Stomach (tissue), 19 donors: ENCODE measurements at places on chromosomes 16 and 17. TPM values are rescaled to one million over a fixed set of nuclear protein-coding genes. Genes with fewer than 3 reads are reported as not detected.

Gene LGALS9B
- total RNA-seq, result 48.7 TPM

Gene PPP1R1B
- 1.3 TPM for total RNA-seq

Gene PGAP3
- 42.9 TPM for total RNA-seq

Gene TRPV3
- 6.7 TPM for total RNA-seq

Gene MAPT
- 0.72 TPM for total RNA-seq

Gene RECQL5
- 46.7 TPM for total RNA-seq

Gene SLC38A8
- not detected for total RNA-seq

Gene VAC14
- 61.6 TPM for total RNA-seq

Gene ZMYND15
- not detected for total RNA-seq

DNA sequence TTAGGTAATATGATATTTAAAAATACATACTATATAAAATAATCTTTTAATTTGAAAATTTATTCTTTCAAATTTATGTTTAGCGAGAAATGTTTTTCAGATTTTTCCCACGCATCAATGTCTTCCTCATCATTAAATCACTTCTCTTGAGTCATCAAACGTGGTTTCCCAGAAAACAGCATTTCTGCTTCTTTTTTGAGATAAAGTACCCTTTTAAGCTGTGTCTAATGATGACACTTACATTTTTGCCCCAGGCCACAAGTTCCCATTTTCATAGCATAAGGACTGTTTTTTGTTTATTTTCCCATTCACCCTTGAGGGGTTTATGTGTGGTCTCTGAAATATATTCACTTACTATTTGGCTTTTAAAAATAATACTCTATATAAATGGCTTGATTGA is 139.0 kb upstream of the HS3ST3A1 start:
- no peak for DNase-seq

- peak; percentile 44 for DNase-seq
These were observed 60.7 kb downstream of the OR1D5 start for GRCh38 chr17:3002538-3003295.

GRCh38 chr17:5413682-5414081 is 5.8 kb downstream of the NUP88 start:
- DNase-seq, result no peak

- DNase-seq, result no peak
These were observed 22.7 kb upstream of the PPM1D start for GRCh38 chr17:60577147-60577915.

DNA sequence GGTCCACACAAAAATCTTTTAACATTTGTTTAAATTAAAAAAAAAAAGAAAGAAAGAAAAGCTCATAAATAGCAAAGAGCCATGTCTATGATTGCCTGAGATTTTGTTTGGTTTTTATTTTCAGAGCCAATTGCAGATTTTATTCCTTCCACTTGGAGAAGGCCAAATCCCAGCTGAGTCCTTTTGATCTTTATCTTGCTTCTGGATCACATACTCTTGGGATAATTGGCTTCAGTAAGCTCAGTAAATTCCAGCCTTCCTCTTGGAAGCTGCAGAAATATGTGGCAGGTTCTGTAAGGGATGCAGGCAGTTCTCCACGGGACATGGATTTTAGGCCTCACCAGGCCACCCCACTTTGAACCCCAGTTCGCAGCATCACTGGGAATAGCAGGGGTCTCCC is 63.3 kb upstream of the TMC5 start:
- DNase-seq, result no peak

- no peak for DNase-seq
These were observed 24.2 kb downstream of the CACNA1G start for GRCh38 chr17:50584749-50585148.

DNA sequence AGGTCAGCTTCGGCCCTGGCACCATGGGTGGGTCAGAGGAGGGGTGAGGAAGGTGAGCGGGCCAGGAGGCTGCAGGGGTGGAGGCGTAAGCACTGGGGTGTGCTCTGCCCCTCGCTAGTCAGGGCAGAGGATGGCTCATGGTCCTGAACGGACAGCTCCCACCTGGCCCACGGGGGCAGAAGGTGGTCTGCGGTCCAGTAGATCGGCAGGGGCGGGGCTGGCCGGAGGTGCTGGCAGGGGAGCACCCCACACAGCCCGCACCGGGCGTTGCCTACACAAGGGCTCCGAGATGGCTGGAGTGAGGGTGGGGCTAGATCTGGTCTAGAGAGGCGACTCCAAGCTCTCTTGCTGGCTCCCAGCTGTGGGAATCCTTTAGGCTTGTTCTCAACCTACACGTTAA is 8.2 kb downstream of the NPTX1 start:
- no peak for DNase-seq

DNA sequence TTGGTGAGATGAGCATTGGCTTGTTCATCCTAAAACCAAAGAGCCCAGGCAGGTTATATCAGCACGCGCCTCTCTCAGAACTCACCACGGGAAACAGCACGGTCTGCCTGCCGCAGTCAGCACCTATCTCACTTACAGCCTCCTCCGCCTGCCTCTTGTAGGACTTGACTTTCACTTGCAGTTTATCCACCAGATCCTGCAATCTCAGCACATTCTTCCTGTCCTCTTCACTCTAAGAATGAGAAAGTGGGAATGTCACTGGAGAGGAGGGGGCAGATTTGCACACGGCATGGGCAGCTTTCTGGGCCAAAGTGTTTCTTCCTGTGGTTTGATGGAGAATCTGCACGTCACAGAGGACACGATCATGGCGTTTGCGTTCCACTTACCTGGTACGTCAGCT is 27.4 kb downstream of the MYH3 start:
- no peak for DNase-seq

DNA sequence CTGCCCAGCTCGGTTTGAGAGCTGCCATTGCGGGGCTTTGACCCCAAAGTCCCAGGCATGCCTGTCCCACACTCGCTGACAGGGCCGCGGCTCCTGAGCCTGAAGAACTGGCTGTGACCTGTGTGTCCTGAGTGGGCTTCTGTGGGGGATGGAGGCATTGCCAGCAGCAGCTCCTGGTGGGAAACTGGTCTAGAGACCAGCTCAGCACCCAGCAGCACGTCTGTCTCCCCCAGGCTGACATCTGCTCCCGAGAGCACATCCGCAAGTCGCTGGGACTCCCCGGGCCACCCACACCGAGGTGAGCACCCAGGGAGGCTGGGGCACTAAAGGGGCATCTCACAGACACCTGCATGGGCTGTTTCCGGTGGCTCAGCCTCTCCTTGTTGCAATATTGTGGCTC is 13.4 kb downstream of the ENDOV start:
- no peak for DNase-seq

- DNase-seq, result no peak
These were observed 6.8 kb upstream of the ATP2C2 start for GRCh38 chr16:84361546-84361945.

- no peak for DNase-seq
These were observed 12.0 kb upstream of the ANKFN1 start for GRCh38 chr17:56141046-56141839.

DNA sequence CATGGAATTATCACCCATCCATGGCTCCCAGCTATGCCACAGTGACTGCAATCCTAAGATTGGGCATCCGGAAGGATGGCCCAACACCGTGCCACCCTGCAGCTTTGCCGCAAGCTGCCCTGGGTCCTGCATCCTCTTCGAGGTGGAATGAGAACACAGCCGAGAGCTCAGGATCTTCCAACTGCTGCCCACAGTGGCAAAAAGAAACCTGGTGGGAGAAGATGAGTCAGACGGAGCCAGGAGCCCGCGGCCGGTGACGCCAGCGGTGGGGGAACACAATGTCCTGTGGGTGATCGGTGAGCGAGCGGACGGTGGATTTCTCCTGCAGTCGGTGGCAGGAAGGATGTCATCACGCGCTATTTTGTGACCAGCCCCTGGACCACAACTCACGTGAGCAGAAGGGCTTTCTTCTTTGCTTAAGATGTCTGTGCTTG is 20.1 kb downstream of the CD7 start:
- DNase-seq, result peak; percentile 87

- peak; percentile 57 for DNase-seq
These were observed 11.5 kb downstream of the TAC4 start for GRCh38 chr17:49836111-49837030.

DNA sequence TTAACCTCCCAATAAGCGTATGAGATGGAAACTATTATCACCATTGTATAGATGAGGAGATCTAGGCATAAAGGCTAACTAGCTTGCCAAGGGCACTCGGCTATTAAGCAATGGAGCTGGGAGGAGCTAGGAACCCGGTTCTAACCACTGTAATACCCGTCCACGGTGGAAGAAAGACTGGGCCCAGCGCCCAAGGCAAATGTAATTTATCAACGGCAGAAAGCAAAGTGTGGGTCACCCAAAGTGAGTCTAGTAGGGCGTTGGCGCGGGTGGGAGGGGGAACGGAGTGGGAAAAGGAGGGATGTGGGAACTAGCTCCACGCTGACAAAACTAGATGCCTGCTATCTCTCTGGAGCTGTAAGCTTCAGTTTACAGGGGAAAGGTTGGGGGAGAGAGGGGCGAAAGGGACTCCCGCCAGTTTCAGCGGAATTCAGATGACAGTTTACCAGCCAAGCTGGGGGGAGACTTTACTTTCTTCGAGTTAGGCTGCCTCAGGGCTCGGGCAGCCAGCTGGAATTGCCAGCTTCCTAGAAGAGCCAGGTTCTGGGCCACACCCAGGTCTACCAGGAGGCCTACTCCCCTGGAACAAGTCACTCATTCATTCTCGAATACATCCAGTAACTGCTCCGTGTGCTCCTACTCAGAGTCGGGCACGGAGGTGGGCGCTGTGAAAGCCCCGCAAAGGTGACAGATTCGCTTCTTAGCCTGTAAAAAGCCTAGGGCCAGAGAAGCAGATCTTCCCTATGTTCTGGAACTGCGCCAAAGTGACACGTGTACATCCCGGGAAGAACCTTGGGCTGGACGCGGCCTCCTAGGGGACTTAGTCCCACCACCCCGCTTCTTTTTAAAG is 837 bp downstream of the LRRC59 start:
- DNase-seq, result peak; percentile 83

DNA sequence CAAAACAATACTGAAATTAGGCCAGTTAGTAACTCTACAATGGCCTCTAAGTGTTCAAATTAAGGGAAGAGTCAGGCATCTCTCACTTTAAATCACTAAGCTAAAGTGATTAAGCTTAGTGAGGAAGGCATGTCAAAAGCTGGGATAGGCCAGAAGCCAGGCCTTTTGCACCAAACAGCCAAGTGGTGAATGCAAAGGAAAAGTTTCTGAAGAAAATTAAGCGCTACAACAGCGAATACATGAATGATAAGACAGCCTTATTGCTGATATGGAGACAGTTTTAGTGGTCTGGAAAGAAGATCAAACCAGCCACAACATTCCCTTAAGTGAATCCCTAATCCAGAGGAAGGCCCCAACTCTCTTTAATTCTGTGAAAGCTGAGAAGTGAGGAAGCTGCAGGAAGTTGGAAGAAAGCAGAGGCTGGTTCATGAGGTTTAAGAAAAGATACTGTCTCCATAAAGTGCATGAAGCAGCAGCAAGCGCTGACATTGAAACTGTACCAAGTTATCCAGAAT is 12.1 kb downstream of the RFWD3 start:
- DNase-seq, result no peak

DNA sequence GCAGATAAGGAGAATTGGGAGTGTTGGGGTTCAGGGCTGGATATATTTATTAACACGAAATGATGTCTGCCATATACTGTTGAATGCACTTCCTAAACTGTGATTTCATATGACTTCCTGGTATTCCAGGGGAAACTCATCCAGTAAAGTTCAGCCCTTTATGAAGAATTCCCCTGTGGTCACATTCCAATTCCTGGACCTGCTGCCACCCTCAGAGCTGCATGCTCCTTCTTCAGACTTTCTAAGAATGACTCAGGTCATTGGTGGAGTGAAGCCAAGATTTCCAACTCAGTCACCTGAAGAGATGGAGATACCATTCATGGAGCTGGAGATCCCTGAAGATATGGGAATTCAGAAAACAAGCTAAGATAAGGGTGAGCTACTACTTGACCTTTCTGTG is 114.2 kb upstream of the TMEM97 start:
- DNase-seq, result no peak

DNA sequence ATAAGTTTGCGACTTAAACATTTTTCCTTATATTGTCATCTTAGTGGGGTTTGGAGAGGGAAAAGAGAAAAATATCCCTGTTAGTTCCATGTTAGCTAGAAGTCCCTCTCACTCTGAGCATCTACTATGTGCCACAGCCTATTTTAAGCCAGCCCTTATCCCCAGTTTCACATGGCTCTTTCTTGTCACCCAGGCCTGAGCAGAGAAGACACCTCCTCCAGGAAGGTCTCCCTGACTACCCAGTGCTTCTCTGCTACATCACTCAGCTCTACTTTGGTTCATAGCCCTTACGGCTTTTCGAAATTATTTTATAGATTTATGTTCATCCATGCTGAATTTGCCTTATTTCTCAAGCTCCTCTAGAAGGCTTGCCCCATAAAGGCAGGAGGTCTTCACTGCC is 7.2 kb upstream of the MAP2K3 start:
- no peak for DNase-seq

DNA sequence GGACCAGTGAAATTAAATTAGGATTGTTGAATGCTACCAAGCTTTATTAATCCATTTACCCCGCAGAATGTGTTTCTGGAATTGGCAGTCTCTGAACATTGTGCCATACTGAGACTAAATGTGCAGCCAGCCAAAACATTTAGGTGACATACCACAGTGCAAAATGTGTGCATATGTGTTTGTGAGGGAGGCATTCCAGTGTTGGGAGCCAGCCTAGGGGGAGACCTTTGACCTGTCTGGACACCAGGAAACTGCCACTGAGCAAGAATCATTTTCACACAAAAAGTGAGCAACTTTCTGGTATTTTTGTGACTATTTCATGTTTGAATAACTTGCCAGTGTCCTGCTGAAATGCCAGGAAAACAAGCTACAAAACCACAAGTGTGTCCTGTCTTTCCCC is 64.7 kb upstream of the SLC12A3 start:
- no peak for DNase-seq

DNA sequence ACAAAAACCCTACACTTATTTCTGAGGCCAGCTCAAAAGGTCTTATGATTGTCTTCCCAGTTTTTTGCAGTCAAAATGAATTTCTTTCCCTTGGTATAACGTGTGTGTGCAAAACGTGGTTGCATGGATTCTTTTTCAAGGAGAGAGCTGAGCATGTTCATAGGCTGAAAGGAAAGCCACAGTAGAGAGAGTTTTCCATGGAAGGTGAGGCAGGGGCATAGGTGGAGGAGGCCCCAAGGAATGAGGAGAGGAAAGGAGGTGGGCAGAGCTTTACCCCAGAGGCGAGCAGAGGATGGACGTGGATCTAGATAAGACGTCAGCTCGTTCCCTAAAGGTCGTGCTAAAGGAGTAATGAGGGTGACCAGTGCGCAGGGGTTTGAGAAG is 22.8 kb downstream of the TRPV2 start:
- no peak for DNase-seq

- no peak for DNase-seq
These were observed 12.5 kb downstream of the THUMPD1 start for GRCh38 chr16:20729141-20729540.

DNA sequence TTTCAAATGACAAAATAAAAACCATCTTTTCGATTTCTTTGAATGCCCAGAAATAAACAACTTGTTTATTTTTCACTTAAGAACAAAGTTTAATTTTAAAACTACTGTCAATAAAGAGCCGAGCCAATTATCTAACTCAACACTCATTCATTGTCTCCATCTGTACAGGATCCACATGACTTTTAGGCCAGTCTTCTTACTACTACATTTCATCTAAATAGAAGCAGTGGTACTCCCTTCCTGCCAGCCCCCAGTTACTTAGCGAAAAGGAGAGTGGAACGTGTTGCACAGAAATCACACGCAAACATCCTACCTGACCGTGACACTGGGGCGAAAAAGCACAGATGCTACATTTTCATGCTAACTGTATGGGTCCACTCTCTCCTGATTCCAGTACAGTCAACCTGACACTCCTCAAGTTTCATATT is 1.2 kb downstream of the GNA13 start:
- DNase-seq, result no peak
